ENCODE measurements at places on chromosomes 3 and 15.
A peak's percentile ranks its signal among the peaks of the same experiment; 100 is the strongest.

DNA sequence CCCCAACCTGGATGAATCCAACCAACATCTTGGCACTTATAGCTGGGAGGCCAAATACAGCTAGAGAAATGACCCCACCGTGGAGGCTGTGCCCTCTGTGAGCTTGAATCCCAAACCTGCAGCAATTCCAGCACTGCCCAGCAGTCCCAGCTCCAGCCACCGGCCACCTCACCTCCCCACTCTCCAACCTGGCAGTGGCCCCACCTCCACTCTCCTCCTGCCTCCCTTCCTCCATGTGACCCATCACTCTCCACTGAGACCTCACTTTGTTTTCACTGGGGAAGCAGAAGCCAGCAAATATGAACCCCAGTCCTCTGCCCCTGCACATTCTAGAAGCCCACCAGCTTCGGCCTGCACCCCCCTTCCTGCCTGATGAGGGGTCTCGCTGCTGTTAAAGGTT, 79.7 kb upstream of the LINGO1 start:
- DNase-seq: no peak

GRCh38 chr3:53493595-53493962, 832 bp upstream of the CACNA1D start:
- no peak for DNase-seq

DNA sequence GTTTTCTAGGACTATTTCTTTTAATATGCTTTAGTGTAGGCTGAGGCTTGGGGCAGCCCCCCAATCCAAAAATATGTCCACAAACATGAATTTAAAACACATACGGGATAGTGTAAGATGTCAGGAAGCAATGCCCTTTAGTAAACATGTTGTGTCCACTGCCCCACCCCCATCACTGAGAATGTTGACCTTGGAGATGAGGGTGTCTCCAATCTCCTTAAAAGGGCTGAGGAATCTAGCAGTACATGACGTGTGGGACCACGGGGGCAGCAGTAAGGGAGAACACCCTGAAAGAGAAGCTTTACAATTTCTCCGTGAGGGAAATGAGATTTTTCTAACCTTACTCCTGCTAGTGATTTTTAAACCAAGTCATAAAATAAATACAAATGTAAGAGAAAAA, 84.7 kb downstream of the SQOR start:
- no peak for DNase-seq

DNA sequence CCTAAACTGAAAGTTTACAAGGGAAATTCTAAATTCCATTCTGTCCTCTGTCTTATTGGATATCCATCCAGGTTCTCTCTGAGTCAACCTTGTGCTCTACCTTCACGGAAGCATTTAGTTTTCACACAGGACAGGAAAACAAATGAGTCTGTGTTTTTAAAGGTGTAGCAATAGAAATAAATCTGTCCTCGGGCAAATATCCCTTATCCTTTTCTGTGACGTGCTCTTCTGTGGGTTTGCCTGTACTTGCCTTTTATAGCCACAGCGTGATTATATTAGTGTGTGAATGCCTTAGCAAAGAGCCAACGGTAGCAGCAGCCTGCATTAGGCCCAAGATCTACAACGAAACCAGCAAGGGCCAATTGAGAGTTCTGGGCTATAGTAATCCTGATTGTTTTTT, 127.2 kb upstream of the PLSCR5 start:
- no peak for DNase-seq

GRCh38 chr15:45714590-45715488, 80.0 kb downstream of the SQOR start:
- DNase-seq: peak; percentile 65

- DNase-seq: no peak
Observed at GRCh38 chr3:42900226-42901072, 5.5 kb upstream of the ZNF662 start.

GRCh38 chr3:197501496-197501878, 54.3 kb downstream of the BDH1 start:
- DNase-seq: peak; percentile 43

- no peak for DNase-seq
Observed at GRCh38 chr3:31002730-31003129, 108.3 kb upstream of the GADL1 start.

GRCh38 chr3:100455841-100456550, 36.4 kb upstream of the TMEM45A start:
- DNase-seq: no peak

- no peak for DNase-seq
Observed at GRCh38 chr15:84003791-84004503, 231.6 kb upstream of the GOLGA6L4 start.

- no peak for DNase-seq
Observed at GRCh38 chr15:51838270-51838669, 8.8 kb downstream of the TMOD3 start.

GRCh38 chr3:128572644-128573105, 77.9 kb downstream of the RPN1 start:
- peak; percentile 70 for DNase-seq

- no peak for DNase-seq
Observed at GRCh38 chr3:132593947-132594323, 3.1 kb upstream of the ACKR4 start.

- DNase-seq: peak; percentile 9
Observed at GRCh38 chr3:105473521-105474223, 107.0 kb downstream of the ALCAM start.

DNA sequence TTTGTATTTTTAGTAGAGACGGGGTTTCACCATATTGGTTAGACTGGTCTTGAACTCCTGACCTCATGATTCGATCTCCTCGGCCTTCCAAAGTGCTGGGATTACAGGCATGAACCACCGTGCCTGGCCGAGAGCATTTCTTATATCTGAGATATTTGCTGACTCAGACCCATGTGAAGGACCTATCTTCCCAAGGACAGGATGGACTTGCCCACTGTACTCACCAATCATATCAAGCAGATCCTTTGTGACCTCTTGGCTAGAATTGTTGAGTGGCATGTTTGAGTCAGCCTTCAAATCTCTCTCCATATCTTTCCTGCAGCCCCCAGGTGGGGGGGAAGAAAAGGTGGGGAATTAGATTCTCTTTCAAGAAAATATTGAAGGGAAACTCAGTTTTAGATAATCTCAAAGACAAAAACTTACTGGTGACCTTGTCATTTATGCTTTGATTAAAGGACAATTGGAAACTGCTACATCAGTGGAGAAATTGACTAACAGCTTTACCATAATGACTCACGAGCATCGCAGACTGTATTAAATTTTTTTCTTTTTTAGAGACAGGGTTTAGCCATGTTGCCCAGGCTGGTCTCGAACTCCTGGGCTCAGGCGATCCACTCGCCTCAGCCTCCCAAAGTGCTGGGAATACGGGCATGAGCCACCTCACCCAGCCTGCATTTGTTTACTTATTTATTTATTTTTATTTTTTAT, 3.1 kb downstream of the C3orf62 start:
- DNase-seq: peak; percentile 19

- peak; percentile 92 for DNase-seq
Observed at GRCh38 chr15:48940508-48940907, 23.2 kb downstream of the SHC4 start.

GRCh38 chr3:138399766-138400165, 34.6 kb upstream of the ESYT3 start:
- no peak for DNase-seq

DNA sequence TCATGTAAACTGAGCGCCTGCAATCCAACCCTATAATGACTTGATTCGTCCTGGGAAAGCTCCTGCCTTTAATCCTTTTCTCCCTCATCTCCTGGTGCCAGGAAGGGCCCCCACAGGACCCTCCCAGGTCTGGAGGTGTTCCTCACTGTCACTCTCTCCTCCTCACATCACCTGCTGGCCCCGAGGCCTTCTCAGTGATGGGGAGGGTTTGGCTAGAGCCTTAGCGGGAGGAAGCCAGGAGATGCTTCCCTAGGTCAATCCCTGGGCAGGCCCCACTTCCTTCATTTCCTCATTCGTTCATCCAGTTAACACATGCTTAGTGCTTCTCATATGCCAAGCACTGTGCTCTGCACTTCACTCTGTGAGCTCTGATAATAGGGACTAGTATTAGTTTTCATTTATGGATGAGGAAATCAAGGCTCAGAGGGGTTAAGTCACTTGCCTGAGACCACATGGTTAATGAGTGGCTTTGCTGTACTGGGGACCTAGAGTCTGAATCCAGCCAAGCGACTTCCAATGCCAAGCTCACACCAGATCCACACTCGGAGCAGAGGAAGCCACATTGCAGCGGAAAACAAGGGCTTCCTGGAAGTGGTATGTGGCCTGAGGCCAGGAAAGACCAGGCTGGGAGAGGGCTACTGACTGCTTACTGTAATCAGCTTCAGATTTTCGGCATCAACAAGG, 50.3 kb upstream of the CHRNB4 start:
- DNase-seq: no peak

GRCh38 chr3:126521122-126521891, 2.6 kb upstream of the CHST13 start:
- no peak for DNase-seq

GRCh38 chr3:3356846-3357245, 177.4 kb upstream of the CRBN start:
- no peak for DNase-seq

DNA sequence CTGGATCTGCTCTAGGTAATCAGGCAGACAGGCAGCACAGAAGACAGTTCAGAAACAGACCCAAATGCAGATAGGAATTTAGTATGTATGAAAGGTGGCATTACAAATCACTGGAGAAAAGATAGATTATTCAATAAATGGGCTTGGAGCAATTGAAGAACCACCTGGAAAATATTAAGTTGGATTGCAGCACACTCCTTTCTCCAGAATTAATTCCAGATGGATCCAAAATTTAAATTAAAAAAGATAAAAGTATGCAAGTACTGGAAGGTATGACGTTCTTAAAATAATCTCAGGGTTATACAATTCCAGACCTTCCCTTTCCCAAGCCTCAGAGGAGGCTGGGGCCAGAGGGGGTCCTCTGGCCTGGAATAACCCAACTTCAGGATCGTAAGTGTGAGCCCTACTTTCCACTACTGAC, 32.5 kb downstream of the HRH1 start:
- no peak for DNase-seq

DNA sequence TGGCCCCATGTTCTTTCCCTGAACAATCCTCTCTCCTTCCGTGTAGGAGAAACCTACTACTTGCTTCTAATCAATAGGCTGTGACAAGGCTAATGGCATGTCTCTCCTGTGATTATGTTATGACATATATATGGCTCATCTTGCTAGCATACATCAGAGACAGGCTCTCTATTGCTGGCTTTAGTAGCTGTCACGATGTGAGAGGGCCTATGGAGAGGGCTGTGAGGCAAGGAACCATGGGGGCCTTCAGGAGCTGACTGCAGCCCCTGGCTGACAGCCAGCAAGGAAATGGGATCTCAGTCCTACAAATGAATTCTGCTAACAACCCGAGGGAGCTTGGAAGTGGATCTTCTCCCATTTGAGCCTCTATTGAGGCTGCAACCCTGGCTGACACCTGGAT, 96.3 kb downstream of the EOMES start:
- DNase-seq: no peak

DNA sequence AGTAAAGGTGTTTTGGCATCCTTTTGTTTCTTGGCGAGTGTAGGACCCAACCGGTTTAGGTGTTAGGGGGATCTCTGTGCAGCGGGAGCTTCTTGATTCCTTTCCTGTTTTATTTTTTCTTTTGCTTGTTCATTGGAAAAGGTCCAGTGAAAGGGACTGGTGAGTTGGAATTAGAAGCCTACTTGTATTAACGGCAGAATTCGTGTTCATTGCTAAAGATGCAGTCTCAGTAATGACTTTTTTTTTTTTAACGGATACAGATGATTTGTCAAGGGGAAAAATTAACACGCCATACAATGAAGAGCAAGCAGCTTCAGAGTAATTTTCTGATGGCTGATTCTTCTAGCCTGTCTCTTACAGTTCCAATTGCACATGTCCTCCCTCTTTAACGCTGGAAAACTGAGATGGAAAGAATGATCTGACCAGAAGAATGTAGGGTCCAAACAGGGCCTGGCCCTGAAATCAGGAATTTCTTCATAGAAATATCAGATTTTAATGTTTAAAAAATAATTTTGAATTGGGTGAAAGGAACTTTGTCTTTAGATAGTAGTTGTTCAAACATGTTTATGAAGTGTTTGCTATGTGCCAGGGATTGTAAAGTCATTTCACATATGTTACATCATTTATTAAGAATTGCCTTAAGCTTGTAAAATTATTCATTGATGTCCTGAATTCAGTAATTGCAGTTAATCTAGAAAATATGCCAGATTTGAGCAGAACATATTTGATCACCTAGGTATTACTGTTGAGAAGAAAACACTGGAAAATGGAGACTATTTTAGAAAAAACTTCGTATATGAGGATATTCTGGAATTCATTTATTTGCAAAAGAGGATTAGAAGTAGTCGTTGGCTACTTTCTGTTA, 1.4 kb downstream of the MAPK6 start:
- DNase-seq: no peak

- no peak for DNase-seq
Observed at GRCh38 chr15:62453375-62453774, 288.3 kb upstream of the C2CD4B start.

DNA sequence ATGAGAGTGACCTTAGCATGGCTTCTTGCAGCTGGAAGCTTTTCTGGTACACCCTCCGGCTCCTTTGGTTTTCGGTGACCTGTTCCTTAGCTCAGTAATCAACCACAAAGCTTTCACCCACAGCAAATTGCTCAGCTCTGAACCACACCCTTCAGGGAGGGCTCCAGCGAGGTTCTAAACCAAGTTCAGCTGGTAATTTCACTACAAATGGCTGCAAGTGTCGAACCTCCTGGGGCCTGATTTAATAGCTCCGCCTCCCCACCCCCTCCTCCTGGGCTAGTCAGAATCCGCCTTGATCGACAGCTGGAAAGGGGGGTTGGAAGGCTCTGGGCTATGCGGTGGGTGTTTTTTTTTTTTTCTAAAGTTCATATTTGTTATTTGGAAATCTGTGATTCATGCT, 150.9 kb upstream of the MCTP2 start:
- peak; percentile 9 for DNase-seq

All from activated CD4-positive, alpha-beta T cell treated with anti-CD3 and anti-CD28 coated beads, Interleukin-10, Interleukin-2, amounts not matched to agents 100 ng/mL and 50 ng/mL, durations not matched to agents 16 hours and 8 hours (primary cell).